ENCODE measurements at places on chromosomes 7 and 10.

- DNase-seq: no peak
Observed at GRCh38 chr10:70982443-70982842, 94.1 kb upstream of the PCBD1 start.

GRCh38 chr10:88243836-88244730 lies 339.0 kb downstream of the RNLS start:
- DNase-seq: no peak

GRCh38 chr7:139674341-139674740 lies 103.5 kb downstream of the HIPK2 start:
- no peak for DNase-seq

DNA sequence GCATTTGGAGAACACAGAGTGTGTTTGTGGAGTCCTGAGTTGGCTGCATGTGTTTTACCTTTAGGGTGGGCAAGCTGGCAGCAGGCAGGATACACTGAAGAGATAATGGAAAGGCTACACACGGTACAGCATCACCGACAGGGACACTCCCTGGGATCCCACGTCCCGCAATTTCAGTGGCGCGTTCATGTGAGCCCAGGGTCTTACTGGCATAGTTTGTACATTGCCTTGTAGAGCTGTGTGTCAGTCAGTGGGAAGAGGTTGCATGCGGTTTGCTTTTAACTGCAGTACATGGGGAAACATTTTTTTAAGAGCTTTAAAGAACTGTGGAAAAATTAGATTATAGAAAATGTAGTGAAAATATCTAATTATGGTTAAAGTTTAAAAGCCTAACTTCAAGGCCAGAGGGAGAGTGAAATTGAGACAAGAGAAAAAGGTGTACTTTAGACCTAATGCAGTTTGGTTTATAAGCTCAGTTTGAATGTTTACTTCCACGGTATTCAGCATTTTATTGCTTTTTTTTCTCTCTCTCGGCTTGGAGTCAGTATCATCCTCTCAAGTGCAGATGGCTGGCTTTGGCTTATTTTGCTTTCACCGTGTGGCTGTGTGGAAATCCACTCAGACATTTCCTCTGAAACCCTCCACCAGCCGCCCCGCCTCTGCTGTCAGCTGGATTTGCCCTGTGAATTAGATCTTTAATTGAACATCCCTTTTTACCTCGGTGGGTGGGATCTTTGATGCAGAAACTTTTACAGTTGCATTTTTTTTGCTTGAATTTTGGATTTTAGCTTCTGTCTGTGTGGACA lies 364.2 kb upstream of the COBL start:
- DNase-seq: no peak

DNA sequence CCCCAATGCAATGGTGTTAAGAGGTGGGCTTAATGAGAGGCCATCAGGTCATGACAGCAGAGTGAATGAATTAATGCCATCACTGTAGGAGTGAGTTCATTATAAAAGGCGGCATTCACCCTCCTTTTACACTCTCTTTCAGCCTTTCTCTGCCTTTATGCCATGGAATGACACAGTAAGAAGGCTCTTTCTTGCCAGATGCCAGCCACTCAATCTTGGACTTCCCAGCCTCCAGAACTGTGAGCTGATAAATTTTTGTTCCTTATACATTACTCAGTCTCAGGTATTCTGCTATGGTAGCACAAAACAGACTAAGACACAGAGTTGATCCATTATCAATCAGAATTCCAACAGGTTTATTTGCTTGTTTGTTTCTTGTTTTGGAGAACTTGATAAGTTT lies 3.2 kb downstream of the TCAF1 start:
- DNase-seq: no peak

DNA sequence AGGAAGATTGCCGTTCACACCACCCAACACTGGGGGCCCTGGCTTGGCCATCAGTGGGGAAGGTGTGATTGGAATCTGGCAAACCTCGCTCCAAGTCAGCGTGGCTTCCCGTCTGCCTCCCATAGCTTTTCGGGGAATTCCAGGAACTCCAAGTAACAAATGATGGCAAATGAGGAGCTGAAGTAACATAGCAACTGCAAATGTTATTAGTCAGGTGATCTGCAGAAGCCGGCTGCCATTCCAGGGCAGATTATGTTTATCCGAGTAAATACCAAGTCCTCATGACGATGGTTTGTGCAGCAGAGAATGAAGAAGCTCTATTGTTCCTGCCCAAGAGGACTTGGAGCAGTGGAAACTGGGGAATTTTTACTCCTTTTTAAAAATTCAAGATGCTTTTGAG lies 270.5 kb upstream of the PODXL start:
- no peak for DNase-seq

- DNase-seq: peak; percentile 37
Observed at GRCh38 chr10:5385224-5385623, 19.4 kb downstream of the TUBAL3 start.

GRCh38 chr7:99628471-99629465 lies 12.0 kb downstream of the ZSCAN25 start:
- DNase-seq: no peak

DNA sequence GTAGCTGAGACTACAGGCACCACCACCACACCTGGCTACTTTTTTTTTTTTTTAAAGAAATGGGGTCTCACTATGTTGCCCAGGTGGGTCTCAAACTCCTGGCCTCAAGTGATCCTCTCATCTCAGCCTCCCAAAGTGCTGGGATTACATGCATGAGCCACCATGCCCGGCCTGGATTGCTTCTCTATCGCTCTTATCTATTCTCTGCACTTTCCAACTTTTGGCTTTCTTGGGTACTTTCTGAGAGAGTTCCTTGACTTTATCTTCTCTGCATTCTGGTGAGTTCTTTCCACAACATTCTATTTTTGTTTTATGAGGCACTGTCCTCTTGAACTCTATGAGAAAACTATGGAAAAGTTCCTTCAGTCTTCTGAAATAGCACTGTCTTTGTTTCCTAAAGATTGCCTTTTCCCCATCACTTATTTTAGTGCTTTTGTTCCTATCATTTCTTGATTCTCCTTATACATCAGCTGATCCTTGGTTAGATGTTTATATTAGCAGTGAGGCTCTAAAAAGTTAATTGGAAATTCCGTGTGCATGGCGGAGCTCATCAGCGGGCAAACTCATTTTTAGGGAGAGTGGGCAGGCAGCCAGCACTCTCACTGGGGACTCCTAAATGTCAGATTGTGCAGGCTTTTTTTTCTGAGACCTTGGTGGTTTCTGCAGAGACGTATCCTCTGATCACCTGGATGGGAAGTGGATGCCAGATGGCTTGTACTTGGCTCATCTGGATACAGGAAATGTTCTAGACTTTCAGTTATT lies 43.9 kb downstream of the HIP1 start:
- DNase-seq: no peak

DNA sequence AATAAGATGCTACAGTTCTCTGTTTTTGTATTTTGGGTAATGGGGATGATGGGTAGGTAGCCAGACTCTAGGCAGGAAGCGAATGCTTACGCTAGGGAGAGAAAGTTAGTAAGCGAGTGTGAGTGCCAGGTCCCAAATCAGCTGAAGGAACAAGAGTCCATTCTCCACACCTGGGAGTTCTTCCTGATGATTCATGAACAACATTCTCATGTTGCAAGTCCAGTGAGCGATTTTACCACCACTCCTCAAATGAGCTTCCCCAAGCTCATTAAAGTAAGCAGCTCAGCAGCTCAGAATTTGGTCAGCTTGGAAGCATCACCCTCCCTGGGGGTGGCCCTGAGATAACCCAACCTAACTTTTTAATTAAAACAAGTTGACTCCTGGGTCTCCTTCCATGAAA lies 27.3 kb downstream of the SH3PXD2A start:
- no peak for DNase-seq

DNA sequence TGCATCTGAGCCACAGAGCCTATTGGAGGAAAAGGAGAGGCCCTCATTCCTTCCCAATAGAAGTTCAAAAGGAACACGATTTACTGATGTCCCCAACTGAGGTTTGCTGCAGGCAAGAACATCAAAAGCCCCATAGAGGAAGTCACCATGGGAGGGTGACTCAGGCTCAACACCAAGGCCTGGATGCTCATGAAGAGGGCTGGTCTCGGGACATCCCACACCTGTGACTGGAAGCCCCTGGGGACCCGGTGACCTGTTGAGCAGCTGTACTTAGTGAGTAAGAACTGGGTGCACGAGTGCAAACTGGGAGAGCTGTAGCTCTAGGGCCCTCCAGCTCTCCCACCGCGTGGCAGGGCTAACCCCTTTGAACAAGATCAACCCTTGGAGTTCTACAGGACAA lies 38.0 kb downstream of the CYTH3 start:
- DNase-seq: no peak

GRCh38 chr10:67812007-67812406 lies 26.0 kb downstream of the DNAJC12 start:
- DNase-seq: no peak

- no peak for DNase-seq
Observed at GRCh38 chr10:18505456-18506118, 145.8 kb downstream of the NSUN6 start.

- DNase-seq: no peak
Observed at GRCh38 chr7:90320801-90321494, at the start of gene FAM237B. FAM237B (minus strand) TSS chr7:90321304; CDS start chr7:90319748, 1,556 bp downstream.

GRCh38 chr7:26451997-26452396 lies 160.3 kb downstream of the SNX10 start:
- peak; percentile 22 for DNase-seq

DNA sequence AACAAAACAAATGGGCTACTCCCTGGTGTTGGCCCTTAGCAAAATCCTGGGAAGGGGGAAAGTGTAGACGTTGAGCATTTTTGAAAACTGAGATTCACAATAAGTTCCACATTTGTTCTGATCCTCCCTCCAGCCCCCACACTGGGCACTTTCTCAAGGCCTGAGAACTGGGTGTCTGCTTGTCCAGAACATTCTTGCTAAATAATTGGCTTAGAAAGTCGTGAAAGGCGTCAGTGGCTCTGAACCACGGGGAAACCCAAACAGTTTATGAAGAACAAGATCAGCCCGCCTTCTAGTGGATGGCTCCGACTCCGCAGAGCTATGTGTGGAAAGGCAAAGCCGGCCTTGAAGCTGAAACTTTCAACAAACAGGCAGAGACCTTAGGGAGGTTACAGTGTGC lies 370.1 kb downstream of the PRPF18 start:
- DNase-seq: no peak

DNA sequence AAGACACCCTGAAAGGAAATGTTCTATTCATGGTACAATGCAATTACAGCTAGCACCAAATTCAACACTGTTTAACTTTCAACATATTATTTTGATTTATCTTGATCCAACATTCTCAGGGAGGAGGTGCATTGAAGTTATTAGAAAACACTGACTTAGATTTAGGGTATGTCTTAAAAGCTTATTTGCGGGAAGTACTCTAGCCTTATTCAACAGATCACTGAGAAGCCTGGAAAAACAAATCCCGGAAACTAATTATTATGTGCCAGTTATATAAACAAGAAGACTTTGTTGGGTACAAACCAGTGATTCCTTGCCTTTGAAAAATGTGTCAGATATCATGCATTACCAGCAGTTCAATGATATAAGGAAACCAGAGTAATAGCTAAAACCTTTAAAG lies 160.1 kb downstream of the CFTR start:
- DNase-seq: no peak

DNA sequence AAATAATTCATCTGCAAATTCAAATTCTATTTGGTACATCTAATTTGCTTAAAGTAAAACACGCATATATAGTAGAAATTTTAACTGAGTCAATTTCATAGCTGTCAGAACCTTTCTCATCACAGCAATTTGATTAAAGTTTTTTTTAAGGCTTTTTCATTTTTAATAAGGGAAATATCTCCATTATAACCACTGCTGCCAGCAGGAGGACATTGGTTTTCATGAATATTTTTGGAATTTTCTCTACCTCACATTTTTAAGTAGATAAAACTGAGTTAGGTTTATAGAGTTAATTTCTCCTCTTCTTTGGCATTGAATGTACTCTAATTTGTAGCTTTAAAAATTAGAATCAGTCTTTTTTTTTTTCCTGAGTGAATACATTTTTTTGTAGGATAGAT lies 82.2 kb downstream of the ST7 start:
- DNase-seq: no peak

DNA sequence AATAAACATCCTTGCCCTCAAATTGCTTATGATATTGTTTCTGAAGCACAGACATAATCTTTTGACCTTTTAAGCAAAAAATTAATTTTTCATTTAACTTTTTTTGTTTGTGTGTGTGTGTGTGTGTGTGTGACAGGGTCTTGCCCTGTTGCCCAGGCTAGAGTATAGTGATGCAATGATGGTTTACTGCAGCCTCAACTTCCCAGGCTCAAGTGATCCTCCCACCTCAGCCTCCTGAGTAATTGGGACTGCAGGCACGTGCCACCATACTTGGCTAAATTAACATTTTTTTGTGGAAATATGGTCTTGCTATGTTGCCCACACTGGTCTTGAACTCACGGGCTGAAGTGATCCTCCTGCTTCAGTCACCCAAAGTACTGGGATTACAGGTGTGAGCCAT lies 68.9 kb downstream of the BMPR1A start:
- DNase-seq: no peak

DNA sequence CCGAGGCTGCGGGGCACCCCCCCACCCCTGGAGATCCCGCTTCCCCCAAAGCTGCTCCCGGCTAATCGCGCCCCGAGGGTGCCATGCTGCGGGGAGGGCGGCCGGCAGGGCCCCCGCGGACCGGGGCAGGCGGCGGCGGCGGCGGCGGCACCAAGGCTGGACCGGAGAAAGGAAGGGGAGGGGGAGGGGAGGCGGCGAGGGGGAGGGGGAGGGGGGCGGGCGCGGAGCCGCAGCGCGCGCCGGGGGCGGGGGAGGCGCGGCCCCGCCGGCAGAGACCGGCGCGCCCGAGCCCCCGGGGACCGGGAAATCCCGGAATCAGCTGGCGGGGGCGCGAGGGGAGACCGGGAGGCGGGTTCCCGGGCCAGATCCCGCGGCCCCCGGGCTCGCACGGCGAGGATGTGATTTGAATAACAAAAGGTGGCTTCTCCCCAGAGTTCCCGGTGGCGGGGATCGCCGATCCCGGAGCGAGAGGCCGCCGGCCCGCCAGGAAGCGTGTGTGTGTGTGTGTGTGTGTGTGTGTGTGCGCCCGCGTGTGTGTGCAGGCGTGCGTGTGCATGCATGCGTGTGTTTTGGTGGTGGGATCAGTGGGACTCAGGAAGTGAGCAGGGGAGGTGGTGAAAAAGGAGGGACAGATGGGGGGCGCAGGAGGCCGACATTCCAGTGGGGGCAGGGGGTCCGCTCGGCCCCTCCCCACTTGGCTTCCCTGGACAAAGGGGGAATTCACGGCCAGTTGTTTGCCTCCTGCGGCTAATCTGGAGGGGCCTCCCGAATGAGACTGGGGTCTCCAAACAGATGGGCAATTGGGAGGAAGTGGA lies 99.5 kb downstream of the HIP1 start:
- peak; percentile 61 for DNase-seq

GRCh38 chr7:107687656-107688055 lies 27.0 kb downstream of the SLC26A4 start:
- DNase-seq: no peak

- DNase-seq: no peak
Observed at GRCh38 chr10:89428877-89429276, 14.5 kb downstream of the IFIT5 start.

- DNase-seq: no peak
Observed at GRCh38 chr7:44217852-44218402, 17.1 kb downstream of the YKT6 start.
